ENCODE measurements at places on chromosomes 3 and 15.
A peak's percentile ranks its signal among the peaks of the same experiment; 100 is the strongest.

GRCh38 chr3:100325827-100326226 lies 8.7 kb upstream of the NIT2 start:
- DNase-seq = no peak

DNA sequence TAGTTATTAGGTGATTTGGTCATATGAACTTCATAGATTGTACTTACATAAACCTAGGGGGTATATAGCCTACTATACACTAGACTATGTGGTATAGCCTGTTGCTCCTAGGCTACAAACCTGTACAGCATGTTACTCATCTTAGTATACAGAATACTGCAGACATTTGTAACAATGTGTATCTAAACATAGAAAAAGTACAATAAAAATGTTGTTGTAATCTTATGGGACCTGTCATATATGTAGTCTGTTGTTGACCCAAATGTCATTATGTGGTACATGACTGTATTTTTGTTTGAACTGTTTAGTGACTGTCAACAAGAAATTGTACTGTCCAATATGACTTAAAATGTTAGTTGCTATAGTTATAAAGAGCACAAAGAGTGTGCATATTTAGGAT lies 69.8 kb downstream of the TCF12 start:
- no peak for DNase-seq

GRCh38 chr3:156577736-156578135 lies 22.8 kb upstream of the SSR3 start:
- DNase-seq = no peak

GRCh38 chr3:39814007-39814406 lies 4.6 kb downstream of the MYRIP start:
- DNase-seq = peak; percentile 4

GRCh38 chr3:111636366-111636885 lies 41.3 kb upstream of the ZBED2 start:
- peak; percentile 7 for DNase-seq

- DNase-seq = peak; percentile 89
These were observed 7.7 kb downstream of the BHLHE40 start for GRCh38 chr3:4986782-4987537.

GRCh38 chr15:39118510-39118909 lies 462.4 kb upstream of the THBS1 start:
- no peak for DNase-seq

GRCh38 chr15:68502398-68502901 lies 70.5 kb upstream of the ITGA11 start:
- DNase-seq = no peak

DNA sequence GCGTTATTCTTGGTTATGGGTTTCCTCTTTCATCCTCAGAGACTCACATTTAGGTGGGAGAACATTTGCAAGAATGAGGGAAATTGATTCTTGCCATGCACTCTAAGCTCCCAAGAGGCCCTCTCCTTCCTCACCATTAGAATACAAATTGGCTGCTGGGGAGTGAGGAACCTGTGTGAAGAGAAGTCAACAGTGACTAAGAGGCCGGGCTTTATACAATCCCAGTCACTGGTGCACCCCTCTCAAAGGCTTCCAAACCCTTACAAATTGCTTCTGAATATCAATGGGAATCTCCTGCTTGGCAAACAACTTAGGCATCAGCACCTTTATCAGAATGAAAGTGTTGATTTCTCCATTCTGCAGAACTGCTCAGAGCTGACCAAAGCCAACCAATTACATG lies 16.5 kb upstream of the RGMA start:
- DNase-seq = no peak

- DNase-seq = no peak
These were observed 15.0 kb upstream of the TM6SF1 start for GRCh38 chr15:83092309-83092976.

DNA sequence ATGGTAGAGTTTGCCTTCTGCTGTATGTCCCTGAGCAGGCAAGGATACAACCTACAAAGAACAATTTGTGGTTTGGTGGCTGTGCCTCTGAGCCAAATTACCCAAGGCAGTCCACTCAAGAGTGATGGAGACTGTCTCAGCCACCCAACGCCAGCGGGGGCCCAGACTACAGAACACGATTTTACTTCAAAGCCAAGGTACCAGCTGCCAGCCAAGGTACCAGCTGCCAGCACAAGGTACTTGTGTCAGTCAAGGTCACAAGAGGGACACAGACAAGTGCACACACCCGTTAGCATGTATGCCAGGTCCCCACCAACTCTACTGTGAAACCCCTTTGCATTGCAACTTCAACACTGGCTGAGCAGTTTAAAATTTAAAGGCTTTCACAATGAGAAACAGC lies 23.5 kb downstream of the COLQ start:
- DNase-seq = no peak

GRCh38 chr3:109154979-109155378 lies 18.5 kb downstream of the C3orf85 start:
- DNase-seq = no peak

- no peak for DNase-seq
These were observed 1024.9 kb downstream of the TUSC7 start for GRCh38 chr3:117734496-117734895.

GRCh38 chr3:111470032-111470431 lies 72.0 kb upstream of the CD96 start:
- DNase-seq = no peak

- DNase-seq = no peak
These were observed 206.6 kb downstream of the SHQ1 start for GRCh38 chr3:72641684-72642083.

DNA sequence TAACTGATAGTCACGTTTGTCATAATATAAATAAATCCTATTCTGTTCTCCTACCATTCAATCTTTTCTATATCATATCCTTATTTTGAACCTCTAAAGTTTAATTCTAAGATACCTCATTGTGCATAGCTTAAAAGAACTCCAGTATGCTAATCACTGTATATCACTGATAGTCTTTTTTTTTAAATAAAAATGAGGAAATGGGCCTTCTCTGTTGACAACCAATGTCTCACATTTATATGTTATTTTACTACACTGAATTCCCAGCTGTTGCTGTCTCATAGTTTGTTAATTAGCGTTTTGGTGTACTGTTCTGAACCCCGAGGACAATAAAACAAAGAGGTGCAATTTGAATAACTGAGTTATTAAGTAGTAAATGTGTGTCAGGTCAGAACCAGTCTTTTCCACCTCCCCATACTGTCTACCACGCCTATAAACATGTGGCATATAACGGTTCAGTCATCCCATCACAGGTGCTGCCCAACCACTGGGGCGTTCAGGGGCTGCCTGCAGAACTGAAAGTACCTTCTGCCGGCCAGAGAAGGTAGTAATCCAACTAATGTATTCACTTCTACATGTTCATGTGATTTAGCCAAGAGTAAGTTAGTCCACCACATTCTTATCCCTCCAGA lies 14.9 kb downstream of the CBLB start:
- DNase-seq = no peak

GRCh38 chr3:32257641-32258438 lies 19.4 kb downstream of the CMTM8 start:
- DNase-seq = peak; percentile 0

DNA sequence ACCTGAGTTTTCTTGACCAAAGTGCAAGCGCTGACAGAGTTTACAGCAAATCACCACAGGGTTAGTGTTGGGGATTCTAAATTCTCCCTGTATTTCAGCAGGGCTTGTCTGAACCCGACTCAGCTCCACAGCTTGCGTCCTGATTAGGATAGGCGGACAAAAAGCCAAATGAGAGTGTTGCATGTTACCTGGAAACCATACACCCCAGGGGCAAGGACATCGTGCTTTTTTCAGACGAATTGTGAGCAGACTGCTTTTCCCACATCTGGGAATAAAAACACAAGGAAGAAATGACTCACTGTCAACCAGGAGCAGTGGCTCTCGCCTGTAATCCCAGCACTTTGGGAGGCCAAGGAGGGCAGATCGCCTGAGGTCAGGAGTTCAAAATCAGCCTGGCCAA lies 3.0 kb downstream of the DZIP1L start:
- DNase-seq = no peak

DNA sequence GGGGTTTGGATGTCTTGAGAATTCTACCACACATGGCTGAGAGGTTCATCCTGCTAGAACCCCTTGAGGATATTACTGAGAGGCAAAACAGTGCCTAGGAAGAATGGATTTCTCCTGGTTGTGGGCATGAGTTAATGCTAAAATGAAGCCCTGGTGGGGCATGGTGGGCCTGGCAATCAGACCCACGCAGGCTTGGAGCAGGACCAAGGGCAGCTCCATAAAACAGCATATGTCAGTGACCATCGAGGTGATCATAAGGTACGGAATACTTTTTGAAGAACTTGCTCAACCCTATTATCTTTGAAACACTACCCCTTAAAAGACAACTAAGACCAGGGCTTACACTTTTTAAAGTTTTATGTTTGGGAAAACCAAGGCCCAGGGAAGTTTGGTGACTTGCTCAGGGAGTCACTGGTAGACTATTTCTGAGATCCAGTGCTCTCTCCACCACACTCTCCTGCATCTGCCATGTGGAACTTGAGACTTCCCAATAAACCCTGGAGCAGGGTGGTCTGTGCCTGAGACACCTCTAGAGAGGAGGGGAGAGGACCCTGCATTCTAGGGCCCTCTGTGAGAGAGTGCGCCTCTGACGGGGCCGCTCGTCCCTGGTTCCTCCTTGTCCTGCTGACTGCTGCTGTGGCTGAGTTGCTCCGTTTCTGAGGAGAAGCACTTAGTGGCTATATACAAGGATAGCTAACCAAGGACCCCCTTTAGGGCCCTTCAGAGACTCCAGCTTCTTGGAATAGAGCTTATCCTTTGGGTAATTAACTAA lies 28.0 kb upstream of the TIMP4 start:
- no peak for DNase-seq

DNA sequence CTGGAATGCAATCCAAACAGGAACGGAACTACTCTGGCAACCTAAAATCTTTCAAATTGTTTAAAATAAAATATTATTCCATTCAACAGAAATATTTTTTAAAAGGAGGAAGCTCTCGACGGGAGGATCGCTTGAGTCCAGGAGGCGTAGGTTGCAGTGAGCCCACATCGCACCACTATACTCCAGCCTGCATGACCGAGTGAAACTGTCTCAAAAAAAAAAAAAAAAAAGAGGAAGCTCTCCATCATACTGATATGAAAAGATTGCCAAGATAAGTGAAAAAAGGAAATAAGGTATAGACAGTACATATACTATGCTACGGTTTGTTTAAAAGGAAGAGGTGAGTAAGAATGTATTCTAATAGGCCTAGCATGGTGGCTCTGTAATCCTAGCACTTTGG lies 3.6 kb downstream of the RAD18 start:
- no peak for DNase-seq

- no peak for DNase-seq
These were observed 80.8 kb upstream of the RNU6-1 start for GRCh38 chr15:67920524-67921240.

DNA sequence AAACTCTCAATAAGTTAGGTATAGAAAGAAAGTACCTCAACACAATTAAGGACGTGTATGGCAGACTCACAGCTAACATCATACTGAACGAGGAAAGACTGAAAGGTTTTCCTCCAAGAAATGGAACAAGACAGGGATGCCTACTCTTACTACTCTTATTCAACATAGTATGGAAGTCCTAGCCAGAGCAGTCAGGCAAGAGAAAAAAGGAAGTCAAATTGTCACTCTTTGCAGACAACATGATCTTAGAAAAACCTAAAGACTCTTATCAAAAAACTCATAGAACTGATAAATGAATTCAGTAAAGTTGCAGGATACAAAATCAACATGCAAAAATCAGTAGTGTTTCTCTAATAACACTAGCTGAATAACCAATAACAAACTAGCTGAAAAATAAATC lies 96.0 kb downstream of the C3orf70 start:
- DNase-seq = no peak

DNA sequence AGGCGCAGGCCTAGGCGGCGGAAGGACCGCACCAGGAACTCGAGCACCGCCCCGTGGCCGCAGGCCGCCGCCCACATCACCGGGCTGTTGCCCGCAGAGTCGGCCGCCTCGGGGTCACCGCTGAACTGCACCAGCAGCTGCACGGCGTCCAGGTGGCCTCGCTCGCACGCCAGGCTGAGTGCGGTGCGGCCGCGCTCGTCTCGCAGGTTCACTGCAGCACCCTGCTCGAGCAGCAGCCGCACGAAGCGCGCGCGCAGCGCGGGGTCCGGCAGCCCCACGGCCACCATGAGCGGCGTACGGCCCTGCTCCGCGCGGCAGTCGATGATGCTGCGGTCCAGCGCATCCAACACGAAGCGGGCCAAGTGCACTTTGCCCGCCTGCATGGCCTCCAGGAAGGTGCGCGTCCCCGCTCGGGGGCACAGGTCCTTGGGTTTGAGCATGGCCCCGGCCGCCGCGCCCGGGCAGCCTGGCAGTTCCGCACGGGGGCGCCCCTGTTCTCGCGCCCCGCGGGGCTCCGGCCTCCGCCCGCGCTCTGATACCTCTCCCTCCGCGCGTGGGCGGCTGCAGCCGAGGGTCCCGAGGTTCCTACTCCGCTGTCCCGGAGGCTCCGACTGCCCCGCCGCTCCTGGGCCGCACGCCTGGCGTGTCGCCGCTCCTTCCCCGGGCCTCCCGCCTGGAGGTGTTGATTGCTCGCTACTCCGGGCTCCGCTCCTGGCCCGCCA lies 556 bp downstream of the ANKRD63 start:
- peak; percentile 49 for DNase-seq

GRCh38 chr15:74179983-74180880 lies 6.7 kb downstream of the ISLR start:
- DNase-seq = no peak

GRCh38 chr15:44157679-44158078 lies 37.4 kb downstream of the FRMD5 start:
- no peak for DNase-seq

GRCh38 chr15:89633585-89633984 lies 21.7 kb downstream of the KIF7 start:
- no peak for DNase-seq

- no peak for DNase-seq
These were observed 193.7 kb downstream of the WDR72 start for GRCh38 chr15:53565721-53566120.

DNA sequence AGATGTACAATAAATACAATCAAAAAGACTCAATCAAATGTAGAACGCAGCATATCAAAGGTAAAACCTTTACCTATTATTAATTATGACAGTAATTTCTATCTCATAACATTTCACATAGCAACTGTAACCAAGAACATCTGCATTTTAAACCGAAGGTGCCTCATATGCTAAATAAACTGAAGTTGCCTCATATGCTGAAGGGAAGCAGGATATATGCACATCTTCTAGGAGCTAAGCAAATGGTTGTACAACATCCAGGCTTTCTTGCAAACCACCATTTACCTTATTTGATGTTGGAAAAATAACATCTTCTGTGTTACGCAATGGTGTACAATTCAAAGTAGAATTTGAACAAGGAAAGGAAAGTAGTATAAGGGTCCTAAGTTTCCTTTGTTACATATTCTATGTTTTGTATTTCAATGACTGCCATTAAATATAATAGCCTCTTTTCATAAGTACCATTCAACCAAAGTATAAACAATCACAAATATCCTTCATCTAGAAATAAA lies 145.9 kb downstream of the SATB1 start:
- no peak for DNase-seq

Data from NCI-H2081 (cell line).